ENCODE measurements at places on chromosomes 4 and X.

GRCh38 chrX:70044541-70045245 is 5.0 kb downstream of the AWAT2 start:
- no peaks in the 10 kb centered on the region for H3K27me3 ChIP-seq
- no peak overlapping the region for H3K4me3 ChIP-seq
- H3K36me3 ChIP-seq: no peaks in the 10 kb centered on the region
- H3K4me1 ChIP-seq: no peaks in the 10 kb centered on the region

DNA sequence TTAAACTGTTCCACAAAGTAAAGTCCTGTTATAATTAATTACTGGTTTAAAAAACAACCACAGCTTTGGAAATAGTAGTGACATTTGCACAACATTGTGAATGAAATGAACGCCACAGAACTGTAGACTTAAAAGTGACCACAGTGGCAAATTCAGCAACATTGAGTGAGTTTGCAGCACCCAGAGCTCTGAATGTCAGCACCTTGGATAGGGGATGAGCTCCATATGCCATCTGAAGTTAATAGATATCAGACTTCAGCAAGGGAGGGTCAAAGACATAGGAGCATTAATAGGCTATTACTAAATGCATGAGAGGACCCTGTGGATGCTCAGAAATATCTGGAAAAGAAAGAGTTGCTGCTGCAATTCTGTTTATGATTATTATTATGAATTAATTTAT is 55.3 kb upstream of the KCNIP4 start:
- no peaks in the 10 kb centered on the region for H3K27me3 ChIP-seq
- no peak overlapping the region for H3K4me3 ChIP-seq
- H3K4me1 ChIP-seq: no peaks in the 10 kb centered on the region
- no peaks in the 10 kb centered on the region for H3K36me3 ChIP-seq

GRCh38 chrX:151723156-151723760 is 7.4 kb downstream of the FATE1 start:
- no peaks in the 10 kb centered on the region for H3K36me3 ChIP-seq
- no peaks in the 10 kb centered on the region for H3K27me3 ChIP-seq
- no peak overlapping the region for H3K4me3 ChIP-seq
- peaks cover 11% of the 10 kb centered on the region for H3K4me1 ChIP-seq

DNA sequence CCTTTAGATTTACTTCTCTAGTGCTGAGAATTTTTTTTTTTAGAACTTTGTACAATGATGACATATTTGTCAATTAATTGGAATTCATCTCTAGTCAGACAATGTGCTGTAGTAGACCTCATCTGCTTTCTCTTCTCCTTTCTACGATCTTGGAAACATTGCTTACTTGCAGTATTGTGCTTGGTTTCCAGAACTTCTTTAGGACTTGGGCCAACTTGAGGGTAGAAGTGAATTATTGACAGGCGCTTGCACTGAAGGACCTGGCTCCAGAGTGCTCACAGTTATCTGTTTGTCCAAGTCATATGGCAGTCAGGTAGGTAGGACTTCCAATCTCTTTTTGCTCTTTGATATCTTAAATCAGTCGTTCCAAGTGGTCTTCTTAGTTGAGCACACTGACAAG is 39.6 kb downstream of the FNIP2 start:
- peak overlapping the region; percentile 49 for H3K27ac ChIP-seq
- no peaks in the 10 kb centered on the region for H3K36me3 ChIP-seq
- H3K4me3 ChIP-seq: no peak overlapping the region
- no peaks in the 10 kb centered on the region for H3K27me3 ChIP-seq
- DNase-seq: no peak
- H3K4me1 ChIP-seq: peaks cover 49% of the 10 kb centered on the region

DNA sequence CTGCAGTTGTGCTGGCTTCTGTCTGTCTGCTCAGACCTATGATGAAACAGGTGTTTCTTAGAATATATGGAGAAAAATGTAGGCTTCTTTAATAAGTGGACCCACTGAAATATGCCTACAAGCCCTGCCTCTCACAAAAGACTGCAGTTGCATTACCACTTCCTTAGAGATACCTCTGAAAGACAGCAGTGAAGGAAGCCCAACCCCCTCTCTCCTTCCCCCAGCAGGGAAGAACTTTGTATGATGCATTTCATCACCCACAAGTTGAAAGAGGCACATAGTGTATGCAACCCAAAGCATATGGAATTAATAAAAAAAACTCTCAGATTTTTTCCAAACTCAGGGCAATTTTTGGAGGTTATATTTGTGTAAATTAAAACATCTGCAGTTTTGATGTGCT is 916.7 kb downstream of the TECRL start:
- no peaks in the 10 kb centered on the region for H3K27me3 ChIP-seq
- no peaks in the 10 kb centered on the region for H3K4me1 ChIP-seq
- H3K36me3 ChIP-seq: no peaks in the 10 kb centered on the region

- no peaks in the 10 kb centered on the region for H3K36me3 ChIP-seq
- no peak overlapping the region for H3K4me3 ChIP-seq
- DNase-seq: no peak
- no peak overlapping the region for H3K27ac ChIP-seq
- H3K4me1 ChIP-seq: peaks cover 22% of the 10 kb centered on the region
- H3K27me3 ChIP-seq: no peaks in the 10 kb centered on the region
Observed at GRCh38 chrX:100408713-100409609, 1.1 kb downstream of the PCDH19 start.

DNA sequence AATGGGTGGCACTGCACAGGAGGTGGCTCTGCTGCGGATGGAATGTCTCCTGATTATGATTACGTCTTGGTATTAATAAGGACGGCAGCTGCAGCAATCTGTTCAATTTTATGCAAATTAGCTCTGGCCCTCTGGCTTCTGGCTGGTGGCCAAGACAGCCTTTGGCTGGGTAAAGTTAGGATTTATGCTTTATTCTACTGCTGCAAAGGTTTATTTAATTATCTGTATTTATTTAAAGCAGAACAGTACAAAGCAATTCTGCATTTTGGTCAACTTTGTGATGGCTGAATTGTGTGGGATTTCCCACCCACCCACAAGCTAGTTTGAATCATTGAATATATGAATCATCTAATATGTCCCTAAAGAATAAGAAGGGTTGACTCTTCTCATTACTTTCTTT is 745.6 kb upstream of the FAM241A start:
- H3K27me3 ChIP-seq: no peaks in the 10 kb centered on the region
- no peaks in the 10 kb centered on the region for H3K4me1 ChIP-seq
- H3K36me3 ChIP-seq: no peaks in the 10 kb centered on the region
- H3K4me3 ChIP-seq: no peak overlapping the region
- H3K27ac ChIP-seq: no peak overlapping the region

- DNase-seq: no peak
- H3K4me3 ChIP-seq: no peak overlapping the region
- no peaks in the 10 kb centered on the region for H3K27me3 ChIP-seq
- H3K36me3 ChIP-seq: no peaks in the 10 kb centered on the region
- peaks cover 8% of the 10 kb centered on the region for H3K4me1 ChIP-seq
Observed at GRCh38 chr4:48985602-48985975, 486 bp upstream of the CWH43 start.

GRCh38 chr4:13483136-13483767 is 888 bp downstream of the RAB28 start:
- peaks cover 16% of the 10 kb centered on the region for H3K4me1 ChIP-seq
- no peaks in the 10 kb centered on the region for H3K36me3 ChIP-seq
- H3K27me3 ChIP-seq: no peaks in the 10 kb centered on the region
- DNase-seq: no peak

DNA sequence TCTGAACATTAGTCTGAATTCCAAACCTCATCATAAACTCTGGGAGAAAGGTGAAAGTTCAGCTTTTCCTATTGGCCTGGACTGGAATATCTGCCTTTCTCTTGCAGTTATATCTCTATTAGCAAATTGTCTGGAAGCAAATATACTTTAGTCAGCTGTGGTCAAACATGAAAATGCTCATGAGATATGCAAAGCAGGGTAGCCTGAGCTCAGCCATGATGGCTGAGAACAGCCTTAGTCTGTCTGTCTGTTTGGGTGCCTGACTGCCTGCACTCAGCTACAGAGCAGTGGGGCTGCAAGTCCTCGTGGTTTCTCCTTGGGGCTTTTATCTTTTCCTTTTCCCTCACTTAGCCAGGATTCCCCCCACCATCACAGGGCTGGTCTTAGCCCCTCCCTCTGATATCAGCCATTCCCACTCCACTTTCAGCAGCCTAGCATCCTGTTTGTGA is 19.5 kb upstream of the PGRMC2 start:
- H3K4me1 ChIP-seq: peaks cover 57% of the 10 kb centered on the region
- peak overlapping the region; percentile 35 for H3K27ac ChIP-seq
- no peaks in the 10 kb centered on the region for H3K36me3 ChIP-seq
- DNase-seq: peak; percentile 25

DNA sequence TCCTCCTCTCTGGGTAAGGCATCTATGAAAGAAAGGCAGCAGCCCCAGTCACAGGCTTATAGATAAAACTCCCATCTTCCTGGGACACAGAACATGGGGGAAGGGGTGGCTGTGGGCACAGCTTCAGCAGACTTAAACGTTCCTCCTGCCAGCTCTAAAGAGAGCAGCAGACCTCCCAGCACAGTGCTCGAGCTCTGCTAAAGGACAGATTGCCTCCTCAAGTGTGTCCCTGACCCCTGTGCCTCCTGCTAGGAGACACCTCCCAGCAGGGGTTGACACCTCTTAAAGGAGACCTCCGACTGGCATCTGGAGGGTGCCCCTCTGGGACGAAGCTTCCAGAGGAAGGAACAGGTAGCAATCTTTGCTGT is 89.9 kb downstream of the EFHC2 start:
- H3K4me1 ChIP-seq: no peaks in the 10 kb centered on the region
- no peaks in the 10 kb centered on the region for H3K27me3 ChIP-seq
- H3K4me3 ChIP-seq: no peak overlapping the region

- H3K27me3 ChIP-seq: no peaks in the 10 kb centered on the region
- H3K4me3 ChIP-seq: no peak overlapping the region
- H3K36me3 ChIP-seq: no peaks in the 10 kb centered on the region
- no peak overlapping the region for H3K27ac ChIP-seq
- no peak for DNase-seq
Observed at GRCh38 chrX:136619899-136620505, 28.0 kb upstream of the CD40LG start.

Data from body of pancreas (tissue), 4 donors.